ENCODE measurements at places on chromosomes 1 and 21. TPM values are rescaled to one million over a fixed set of nuclear protein-coding genes. Genes with fewer than 3 reads are reported as not detected.
A peak's percentile ranks its signal among the peaks of the same experiment; 100 is the strongest.

- peak; percentile 82 for DNase-seq
Measured at GRCh38 chr1:21573971-21574465, 64.8 kb downstream of the ALPL start.

DNA sequence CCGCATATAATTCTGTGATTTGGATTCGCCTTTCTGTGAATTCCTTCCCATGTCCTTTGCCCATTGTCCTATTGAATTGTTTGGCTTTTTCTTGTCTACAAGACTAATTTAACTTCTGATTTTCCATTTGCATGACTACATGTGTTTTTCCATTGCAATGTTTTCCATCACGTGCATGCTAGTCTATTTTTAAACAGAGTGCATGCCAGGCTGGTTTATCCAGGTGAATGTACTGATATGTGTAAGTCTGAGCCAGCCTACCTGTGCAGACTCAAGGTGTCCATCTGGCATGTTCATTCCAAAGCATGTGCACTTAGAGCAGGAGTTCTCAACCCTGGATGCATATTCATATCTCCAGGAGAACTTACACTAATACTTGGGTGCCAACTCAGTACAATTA is 59.7 kb downstream of the INAVA start:
- DNase-seq: no peak

WDR64 gene
- not detected for total RNA-seq

OR2M3 gene
- total RNA-seq: not detected

- no peak for DNase-seq
Measured at GRCh38 chr1:154829062-154829461, 41.0 kb downstream of the KCNN3 start.

Data from Daoy (cell line).